ENCODE measurements at places on chromosomes 13 and 19.
A peak's percentile ranks its signal among the peaks of the same experiment; 100 is the strongest.

- DNase-seq, result no peak
These were observed 541.6 kb downstream of the SUCLA2 start for GRCh38 chr13:47459512-47459911.

DNA sequence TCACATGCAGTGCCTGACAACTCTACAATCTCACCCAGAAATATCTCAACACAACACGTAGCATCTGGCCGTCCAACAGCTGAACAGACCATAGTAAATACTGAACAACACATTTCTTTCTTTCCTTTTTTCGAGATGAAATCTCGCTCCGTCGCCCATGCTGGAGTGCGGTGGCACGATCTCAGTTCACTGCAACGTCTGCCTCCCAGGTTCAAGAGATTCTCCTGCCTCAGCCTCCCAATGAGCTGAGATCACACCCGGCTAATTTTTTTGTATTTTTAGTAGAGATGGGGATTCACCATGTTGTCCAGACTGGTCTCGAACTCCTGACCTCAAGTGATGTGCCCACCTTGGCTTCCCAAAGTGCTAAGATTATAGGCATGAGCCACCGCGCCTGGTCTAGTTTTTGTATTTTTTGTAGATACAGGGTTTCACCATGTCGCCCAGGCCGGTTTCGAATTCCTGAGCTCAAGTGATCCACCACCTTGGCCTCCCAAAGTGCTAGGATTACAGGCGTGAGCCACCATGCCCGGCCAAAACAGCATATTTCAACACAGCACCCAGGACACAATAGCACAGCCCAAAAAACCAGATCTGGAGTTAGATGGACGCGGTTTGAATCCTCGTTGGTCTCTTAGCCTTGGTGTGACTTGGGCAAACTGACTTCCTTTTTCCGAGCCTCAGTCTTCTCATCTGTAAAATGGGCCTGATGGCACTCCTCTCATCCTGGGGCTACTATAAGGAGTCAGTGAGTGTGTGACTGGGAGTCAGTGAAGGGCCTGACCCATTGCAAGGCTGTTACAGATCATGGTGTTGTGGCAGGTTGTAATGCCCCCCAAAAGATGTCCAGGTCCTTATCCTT lies 22.6 kb downstream of the CYP2A6 start:
- peak; percentile 16 for DNase-seq

- DNase-seq, result no peak
These were observed 24.8 kb upstream of the IGFL4 start for GRCh38 chr19:46065486-46066071.

DNA sequence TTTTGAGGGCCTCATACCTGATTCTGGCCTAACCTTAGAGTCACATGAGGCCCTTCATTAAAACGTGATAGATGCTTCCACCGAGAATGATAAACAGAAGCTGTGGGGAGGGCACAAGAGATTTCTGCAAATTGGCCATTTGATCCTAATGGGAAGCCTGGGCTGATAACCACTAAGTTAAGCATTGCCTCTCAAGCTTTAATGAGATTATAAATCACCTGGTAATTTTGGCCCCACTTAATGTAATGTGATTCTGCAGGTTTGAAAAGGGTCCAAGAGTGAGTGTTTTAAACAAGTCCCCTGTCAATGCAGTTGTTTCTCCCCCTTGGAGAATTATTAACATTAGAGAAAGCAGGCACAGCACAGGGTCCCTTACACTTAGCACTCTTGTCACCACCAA lies 42.0 kb downstream of the ZNF486 start:
- no peak for DNase-seq

- DNase-seq, result no peak
These were observed 7.7 kb downstream of the ATP7B start for GRCh38 chr13:52003541-52003940.

DNA sequence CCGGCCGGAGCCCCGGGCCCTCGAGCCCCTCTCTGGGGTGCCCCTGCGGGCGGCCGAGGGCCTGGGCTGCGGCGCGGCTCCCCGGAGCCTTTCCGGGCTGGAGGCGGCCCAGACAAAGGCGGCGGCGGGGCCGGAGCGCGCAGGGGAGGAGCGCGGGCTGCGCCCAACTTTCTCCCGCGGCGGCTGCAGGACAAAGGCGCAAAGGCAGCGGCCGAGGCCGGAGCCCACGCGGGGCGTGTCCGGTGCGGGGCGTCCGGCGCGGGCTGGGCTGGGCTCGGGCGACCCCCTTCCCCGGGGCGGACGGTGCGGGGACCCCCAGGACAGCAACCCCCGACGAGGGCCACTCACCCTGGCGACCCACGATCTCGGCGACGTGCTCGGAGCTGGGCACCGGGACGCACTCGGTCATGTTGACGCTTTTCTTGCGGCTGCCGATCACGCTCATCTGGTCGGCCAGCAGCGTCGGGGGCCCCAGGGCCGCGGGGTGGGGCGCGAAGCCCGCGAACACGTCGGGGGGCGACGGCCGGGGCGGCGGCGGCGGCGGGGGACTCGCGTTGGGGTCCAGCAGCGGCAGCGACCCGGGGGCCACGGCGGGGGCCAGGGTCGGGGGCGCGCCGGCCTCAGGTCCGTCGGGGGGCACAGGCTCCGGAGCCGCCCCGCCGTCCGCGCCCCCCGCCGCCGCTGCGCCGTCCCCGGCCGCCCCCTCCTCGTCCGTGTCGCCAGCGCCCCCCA lies 843 bp downstream of the MEX3D start:
- no peak for DNase-seq
